NCI-H774 (cell line): ENCODE measurements at places on chromosomes 13 and 19.

DNA sequence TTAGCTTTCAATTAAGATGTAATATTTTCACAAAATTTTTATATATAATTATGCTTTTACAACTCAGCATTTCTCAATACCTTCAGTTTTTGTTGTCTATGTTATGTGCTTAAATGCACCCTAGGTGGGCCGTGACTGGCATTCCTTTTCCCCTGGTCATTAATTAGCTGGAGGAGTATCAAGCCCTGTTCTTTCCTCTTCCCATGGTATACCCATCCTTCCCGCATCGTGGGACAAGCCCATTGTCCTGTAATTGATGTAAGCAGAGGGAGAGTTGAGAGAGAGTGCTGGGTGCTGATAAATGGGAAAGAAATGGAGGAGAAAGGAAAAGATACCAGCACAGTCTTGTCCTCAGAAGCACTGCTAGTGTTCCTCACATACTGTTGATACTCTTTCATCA is 591.7 kb downstream of the GPC6 start:
- DNase-seq: no peak

- DNase-seq: no peak
Measured at GRCh38 chr13:41503356-41503755, 46.0 kb downstream of the RGCC start.

GRCh38 chr19:2863816-2864215 is 3.3 kb upstream of the ZNF556 start:
- DNase-seq: no peak

DNA sequence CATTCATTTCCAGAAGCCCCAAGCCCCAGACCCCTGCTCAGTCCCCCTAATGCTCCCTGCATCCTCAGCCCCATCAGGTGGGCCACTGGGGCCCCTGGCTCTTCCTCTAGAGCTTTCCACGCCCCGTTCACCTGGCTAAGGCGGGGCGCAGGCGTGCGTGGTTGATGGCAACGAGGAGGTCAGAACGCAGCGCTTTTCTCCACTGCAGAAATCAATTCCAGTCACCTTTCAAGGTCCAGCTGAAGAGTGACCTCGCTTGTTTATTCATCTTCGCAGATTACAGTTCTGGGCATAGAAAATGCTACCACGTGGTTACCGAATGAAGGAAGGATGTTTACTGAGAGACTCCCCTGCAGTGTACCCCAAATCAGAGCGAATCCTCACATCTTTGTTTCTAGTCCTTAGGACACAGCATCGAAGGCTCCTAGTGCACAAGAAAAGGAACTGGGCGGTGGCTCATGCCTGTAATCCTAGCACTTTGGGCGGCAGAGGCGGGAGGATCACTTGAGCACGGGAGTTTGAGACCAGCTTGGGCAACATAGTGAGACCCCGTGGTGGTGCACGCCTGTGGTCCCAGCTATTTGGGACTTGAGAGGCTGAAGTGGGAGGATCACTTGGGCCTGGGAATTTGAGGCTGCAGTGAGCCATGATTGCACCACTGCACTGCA is 828 bp upstream of the PBX4 start:
- DNase-seq: no peak

DNA sequence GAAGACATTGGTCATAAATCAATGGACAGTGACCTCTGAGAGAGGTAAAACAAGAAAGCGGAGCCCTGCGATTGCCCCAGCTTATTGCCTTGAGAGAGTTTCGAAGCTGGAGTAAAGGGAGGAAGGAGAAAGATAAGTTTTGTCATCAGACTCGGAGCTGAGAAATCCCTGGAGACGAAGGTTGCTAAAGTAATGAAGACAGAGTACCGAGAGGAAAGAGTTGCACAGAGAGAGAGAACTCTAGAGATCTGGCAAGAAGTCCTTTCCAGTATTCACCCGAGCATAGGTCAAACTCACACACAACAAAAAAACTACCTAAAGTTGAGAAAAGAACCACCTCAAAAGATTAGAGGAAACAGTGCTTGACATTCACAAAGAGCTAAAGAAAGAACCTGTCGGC is 472.0 kb downstream of the DACH1 start:
- no peak for DNase-seq

DNA sequence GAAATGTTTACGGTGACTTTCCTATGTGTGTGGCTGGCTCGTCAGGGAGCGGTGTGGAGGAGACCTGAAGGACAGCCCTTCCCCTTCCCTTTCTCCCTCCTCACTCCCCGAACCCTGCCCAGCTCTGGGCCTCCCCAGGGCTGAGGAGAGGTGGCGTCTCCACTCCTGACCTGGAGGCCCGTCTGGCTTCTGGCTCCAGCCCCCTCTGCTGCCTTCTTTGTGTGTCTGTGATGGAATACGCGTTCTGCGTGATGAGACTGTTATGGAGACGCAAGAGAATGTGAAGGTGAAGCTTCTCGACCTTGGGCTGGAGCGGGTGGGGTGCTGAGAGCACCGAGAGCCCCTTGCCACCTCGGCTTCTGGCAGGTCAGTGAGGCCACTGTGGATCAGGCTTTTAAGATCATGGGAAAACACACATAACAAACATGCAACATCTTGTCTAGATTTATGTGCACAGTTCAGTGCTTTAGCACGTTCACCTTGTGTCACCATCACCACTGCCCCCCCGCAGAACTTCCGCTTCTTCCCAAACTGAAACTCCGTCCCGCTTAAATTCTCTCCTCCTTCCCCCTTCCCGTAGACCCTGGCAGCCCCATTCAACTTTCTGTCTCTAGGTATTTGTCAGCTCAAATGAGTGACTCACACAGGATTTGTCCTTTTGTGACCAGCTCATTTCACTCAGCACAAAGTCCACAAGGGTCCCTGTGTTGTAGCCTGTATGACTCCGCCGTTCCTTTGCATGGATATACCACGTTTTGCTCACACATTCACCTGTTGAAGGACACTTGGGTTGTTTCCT is 24.7 kb downstream of the ATP11A start:
- no peak for DNase-seq

DNA sequence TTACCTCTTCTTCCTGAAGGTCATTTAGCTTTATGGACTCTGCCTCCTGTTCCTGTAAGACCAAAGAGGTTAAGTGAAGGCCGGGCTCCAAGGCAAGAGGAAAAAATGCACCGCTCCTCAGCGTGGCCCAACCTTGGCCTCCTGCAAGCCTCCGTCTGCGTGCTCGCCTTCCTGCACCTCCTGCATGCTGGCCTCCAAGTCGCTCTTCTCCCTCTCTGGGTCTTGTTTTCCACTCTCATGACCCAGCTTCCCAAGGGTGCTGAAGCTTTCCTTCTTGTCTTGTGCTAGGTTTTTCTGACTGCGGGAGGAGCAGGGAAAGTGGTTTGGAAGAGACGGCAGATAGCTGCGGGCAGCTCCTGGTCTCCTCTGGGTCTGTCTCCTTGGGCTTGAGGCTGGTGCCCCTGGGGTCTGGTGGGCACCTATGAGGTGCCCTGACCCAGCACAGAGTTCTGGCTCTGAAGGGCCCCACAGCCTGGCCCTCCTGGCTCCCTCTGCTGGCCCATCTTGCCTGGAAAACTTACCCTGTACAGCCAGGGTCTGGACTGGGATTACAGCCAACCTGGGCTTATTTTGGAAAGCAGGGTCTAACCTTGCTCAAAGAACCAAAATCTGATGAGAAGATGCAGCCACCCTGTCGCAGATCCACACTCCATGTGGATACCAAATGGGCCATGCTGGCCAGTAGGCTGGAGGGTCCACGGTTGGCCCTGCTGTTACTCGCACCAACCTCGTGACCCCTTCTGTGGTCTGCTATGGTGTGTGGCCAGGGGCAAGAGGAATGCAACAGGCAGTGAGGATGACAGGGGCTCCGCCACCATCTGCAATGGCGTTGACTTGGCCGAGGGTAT is 5.2 kb downstream of the C13orf46 start:
- no peak for DNase-seq

DNA sequence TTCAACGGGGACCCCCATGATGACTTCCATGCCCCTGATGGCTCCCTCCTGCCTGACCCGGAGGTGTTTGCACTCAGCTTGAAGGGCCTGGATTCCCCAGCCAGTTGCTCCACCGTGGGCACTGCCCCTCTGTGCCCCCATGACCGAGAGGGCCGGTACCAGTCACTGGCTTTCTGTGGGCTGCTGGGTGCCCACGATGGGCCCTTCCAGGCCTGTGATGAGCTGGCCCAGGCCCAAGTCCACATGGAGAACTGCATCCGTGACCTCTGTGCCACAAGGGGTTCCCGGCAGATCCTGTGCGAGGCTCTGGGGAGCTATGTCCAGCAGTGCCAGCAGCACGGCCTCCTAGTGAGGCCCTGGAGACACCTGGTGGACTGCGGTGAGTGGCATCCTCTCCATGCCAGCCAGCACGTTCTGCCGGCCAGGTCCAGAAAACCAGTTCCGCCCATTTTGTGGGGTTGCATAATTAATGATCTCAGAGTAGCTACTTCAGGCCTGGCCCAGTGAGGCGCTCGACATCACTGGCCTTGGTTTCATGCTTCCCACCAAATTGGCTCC is 34.9 kb upstream of the FXYD3 start:
- no peak for DNase-seq

DNA sequence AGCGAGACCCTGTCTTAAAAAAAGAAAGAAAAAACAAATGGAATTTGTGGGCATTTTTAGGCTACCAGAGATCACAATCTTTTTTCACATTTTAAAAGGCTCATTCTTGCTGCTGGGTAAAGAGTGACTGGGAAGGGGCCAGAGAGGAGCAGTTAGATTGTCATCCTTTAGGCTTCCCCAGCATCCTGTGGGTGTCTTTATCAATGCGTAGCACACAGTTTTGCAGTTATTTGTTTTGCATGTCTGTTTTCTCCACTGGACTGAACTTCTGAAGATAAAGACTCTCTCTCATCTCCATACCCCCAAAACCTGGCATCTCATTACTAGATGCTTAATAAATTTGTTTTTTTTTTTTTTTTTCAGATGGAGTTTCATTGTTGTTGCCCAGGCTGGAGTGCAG is 2.1 kb upstream of the UTP14C start:
- DNase-seq: no peak

DNA sequence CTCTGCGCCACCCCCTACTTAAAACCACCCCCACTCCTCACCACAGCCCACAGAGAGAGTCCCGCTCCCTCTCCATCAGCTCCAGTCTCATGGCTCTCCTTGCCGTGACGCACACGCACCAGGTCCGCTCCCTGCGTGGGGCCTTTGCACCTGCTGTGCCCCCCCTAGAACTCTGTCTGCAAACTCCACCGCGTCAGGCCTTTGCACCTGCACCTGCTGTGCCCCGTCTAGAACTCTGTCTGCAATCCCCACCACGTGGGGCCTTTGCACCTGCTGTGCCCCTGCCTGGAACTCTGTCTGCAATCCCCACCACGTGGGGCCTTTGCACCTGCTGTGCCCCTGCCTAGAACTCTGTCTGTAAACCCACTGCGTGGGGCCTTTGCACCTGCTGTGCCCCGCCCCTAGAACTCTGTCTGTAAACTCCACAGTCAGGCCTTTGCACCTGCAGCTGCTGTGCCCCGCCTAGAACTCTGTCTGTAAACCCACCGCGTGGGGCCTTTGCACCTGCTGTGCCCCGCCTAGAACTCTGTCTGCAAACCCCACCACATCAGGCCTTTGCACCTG is 4.2 kb downstream of the SHC2 start:
- DNase-seq: peak; percentile 43

DNA sequence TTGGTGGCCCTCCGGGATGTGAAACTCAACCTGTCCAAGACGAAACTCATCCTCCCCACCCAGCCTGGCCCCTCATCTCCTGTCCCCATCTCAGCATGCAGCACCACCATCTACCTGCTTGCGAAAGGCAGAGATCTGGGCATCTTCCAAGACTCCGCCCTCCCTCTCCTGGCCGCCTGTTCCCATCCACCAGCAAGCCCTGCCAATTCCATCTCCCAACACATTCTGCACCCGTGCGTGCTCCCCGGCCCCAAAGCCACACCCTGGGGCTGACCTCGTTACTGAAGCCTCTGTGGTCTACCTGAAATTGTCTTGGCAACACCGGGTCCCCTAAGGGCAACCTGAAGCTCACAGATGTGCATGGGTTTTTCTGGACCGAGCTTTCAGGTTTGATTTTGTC is 13.2 kb upstream of the CAMSAP3 start:
- DNase-seq: no peak

- DNase-seq: no peak
Measured at GRCh38 chr13:73412933-73413332, 354.1 kb downstream of the KLF5 start.

GRCh38 chr13:60689076-60689475 is 292.1 kb downstream of the TDRD3 start:
- DNase-seq: no peak

DNA sequence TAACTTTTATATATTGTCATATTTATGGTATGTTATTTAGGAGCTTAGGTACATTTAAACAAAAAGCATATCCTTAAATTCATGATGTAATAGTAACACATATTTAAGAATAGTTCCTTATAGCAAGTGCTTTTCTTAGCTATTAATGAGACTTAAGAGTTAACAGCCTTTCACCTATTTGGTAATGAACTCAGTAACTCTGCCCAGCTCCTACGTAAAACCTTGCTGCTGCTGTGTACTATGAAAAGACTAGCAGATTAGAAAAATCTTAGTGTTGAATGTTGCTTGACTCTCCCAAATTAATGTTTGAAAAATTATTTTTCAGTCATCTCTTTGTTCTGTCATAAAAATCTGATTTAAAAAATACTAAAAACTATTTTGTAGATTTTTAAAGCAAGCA is 6.9 kb downstream of the GPR180 start:
- no peak for DNase-seq

DNA sequence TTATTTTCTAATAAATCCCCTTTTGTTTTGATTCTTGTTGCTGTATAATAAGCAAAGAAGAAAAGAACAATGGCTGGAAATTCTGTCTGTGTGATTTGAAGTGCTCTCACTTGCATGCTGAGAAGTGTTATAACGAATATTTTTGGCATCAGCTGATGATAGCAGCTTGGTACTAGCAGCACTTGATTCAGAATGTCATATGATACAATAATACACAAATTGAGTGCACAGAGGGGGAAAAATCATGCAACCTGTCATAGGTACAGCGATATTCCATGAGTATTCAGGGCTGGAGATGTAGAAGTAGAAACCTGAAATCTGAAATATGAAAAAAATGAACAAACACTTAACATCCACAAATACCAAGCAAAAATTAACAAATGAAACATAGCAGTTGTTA is 108.1 kb downstream of the FGF14 start:
- DNase-seq: no peak

DNA sequence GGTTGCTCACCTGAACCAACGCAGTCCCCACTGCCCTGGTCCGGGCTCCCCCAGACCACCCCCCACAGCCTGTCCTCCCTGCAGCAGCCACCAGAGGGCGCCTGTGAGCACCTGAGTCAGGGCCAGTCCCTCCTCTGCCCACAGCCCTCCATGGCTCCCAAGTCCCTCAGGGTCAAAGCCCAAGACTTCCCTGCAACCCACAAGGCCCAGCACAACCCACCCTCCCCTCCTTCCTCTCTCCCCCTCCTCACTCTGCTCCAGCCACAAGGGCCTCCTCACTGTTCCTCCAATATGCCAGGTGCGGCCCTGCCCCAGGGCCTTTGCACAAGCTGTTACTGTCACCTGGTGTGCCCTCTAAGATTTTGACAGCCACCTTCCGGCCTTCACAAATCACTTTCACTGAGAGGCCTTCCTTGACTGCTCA is 10.9 kb downstream of the GNA15 start:
- DNase-seq: no peak

- no peak for DNase-seq
Measured at GRCh38 chr13:67916650-67917049, 686.5 kb upstream of the PCDH9 start.
